ENCODE measurements at places on chromosomes 12 and 14. TPM values are rescaled to one million over a fixed set of nuclear protein-coding genes. Genes with fewer than 3 reads are reported as not detected.

- no peak for DNase-seq
Observed at GRCh38 chr12:29578731-29579130, 81.2 kb upstream of the OVCH1 start.

- DNase-seq, result no peak
Observed at GRCh38 chr14:51443195-51444018, 203.4 kb downstream of the TMX1 start.

DNA sequence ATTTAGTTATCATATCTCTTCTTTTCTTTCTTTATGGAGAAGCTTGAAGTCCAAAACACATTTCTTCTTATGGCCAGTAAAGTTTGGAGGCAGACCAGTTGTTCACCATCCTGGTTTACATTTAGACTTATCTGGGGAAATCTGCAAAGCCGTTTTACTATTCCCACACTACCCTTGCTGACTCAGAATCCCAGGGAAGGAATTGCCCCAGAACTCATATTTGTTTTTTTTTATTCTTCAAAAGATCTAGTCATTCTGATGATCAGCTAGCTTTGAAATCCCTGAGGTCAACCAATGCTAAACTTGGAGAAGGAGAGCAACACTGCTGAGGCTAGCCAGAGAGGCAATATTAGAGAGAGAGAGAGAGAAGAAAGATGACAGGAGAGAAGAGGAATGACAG, 12.3 kb upstream of the LMO3 start:
- no peak for DNase-seq

The AVPR1A gene
- 3.9 TPM for total RNA-seq

GRCh38 chr14:102063109-102063807, 23.6 kb downstream of the HSP90AA1 start:
- DNase-seq, result peak; percentile 91

DNA sequence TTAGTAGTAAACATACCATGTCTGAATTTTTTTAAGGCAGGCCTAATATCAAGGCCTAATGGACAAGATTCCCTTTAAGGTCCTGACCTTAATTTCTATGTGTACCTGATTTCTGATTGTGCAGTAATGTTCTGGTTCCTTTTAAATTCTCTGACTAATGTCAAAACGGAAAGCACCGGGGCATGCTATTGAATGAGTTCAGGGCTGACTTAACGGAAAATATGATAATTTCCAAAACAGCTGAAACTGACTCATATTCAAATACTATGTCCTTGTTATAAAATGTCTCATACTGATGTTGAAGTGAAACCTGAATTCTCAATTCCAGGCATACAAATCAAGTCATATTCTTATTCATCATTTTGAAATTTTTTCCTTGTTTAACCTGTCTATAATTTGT, 6.7 kb downstream of the TAS2R43 start:
- no peak for DNase-seq

The ADAMTS20 gene
- total RNA-seq, result not detected

- DNase-seq, result no peak
Observed at GRCh38 chr12:74980510-74980909, 229.1 kb downstream of the KCNC2 start.

The FAM222A gene
- total RNA-seq, result 4.7 TPM

The TMEM30B gene
- 50.1 TPM for total RNA-seq

The VWF gene
- 655 TPM for total RNA-seq

The NRL gene
- total RNA-seq, result 2.9 TPM

DNA sequence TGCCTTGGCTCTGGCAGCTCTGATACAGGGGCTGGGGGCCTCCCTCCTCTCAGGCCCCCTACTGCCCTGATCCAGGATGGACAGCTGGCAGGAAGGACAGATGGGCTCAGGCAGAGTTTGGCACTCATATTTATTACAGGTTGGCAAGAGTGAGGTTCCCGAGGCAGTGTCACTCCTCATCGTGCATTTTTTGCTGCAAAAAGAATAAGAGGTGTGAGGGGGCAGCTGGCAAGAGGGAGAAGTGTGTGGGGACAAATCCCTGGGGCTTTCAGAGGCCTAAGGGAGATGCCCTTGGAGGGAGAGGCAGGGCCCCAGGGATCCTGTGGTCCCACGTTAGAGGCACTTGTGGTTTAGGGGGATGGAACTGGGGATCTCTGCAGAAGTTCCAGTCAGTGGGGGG, 5.0 kb downstream of the CMTM5 start:
- DNase-seq, result no peak

- no peak for DNase-seq
Observed at GRCh38 chr12:14850929-14851663, 7.8 kb upstream of the ART4 start.

The TRPV4 gene
- 1.3 TPM for total RNA-seq

GRCh38 chr12:87670448-87670847, 358.8 kb downstream of the C12orf50 start:
- no peak for DNase-seq

The DPY19L2 gene
- total RNA-seq, result 28.3 TPM

DNA sequence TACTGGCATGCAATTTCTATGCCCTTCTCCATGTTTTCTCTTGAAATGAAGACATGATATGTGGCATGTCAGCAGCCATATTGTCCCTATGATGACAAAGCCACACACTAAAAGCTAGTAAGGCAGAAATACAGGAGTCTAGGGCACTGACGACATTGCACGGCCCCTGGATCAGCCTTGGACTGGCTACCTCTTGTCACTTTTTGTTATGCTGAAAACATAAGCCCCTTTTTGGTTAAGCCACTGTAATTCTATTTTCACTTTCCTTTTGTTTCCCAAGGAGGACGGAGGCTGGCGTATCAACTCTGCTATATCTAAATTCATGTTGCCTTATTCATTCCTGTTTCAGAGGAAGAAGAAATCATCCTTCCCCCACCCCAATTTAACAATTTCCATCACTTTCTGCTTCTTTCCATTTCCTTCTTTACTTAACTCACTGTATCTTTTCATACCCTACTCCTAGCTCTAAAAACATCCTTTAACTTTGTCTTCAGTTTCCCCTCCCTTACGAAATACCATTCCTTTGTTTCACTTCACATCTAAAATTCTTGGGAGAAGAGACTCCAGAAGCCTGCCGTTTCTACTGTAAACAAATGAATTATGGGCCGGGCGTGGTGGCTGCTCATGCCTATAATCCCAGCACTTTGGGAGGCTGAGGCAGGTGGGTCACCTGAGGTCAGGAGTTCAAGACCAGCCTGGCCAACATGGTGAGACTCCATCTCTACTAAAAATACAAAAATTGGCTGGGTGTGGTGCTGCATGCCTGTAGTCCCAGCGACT, 364.1 kb downstream of the PCNX1 start:
- DNase-seq, result no peak

The AICDA gene
- 0.40 TPM for total RNA-seq

The TBC1D30 gene
- total RNA-seq, result 6.2 TPM

GRCh38 chr12:14701809-14702568, 5.6 kb upstream of the GUCY2C start:
- no peak for DNase-seq

GRCh38 chr14:23114120-23114458, 5.0 kb downstream of the CEBPE start:
- DNase-seq, result no peak

DNA sequence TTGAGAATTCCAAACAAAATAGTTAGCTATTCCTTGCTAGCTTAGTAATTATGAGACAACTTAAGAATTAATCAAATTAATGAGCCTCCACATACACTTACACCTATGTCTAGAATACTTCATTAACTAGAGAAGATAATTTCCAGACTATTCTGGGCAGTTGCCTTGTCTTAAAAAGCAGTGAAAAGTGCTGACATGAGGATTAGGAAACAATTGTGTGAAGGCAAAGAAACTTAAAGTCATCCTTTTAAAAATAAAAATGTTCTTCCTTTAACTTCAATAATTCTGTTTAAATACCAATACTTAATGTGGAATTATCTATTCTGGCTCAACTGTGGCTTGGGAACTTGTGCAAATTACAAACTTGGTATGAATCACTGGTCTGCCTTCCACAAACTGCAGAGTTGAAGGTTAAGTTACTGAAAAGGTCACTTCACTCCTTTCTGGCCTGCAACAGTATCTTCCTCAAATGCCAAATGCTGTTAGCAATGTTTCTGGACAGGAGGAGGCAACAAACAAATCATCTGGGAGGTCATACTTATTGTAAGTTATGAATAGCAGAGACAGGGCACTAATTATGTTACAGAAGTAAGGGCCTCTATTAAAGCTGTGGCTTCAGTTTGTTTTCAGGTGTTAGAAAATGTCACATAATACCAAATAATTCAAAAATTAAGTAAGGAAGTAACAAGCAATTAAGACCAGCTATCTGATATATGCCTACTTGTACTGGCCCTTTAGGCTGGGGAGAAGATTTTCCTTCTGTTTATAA, 19.2 kb downstream of the PPTC7 start:
- no peak for DNase-seq

The DDN gene
- total RNA-seq, result not detected

GRCh38 chr12:34345801-34346200, 323.5 kb downstream of the ALG10 start:
- no peak for DNase-seq

GRCh38 chr12:108254517-108255251, 84.4 kb downstream of the CMKLR1 start:
- DNase-seq, result no peak

- no peak for DNase-seq
Observed at GRCh38 chr12:76109879-76110278, 25.4 kb upstream of the NAP1L1 start.

Measured in sciatic nerve (tissue), 2 donors.